ENCODE measurements at places on chromosomes 16 and 17. TPM values are rescaled to one million over a fixed set of nuclear protein-coding genes. Genes with fewer than 3 reads are reported as not detected.

Gene CES1
- total RNA-seq: 1.8 TPM

- peaks cover 6% of the 10 kb centered on the region for H3K4me1 ChIP-seq
- no peak for DNase-seq
- H3K4me3 ChIP-seq: no peak overlapping the region
- peaks cover 7% of the 10 kb centered on the region for H3K27me3 ChIP-seq
These were observed 20.1 kb downstream of the UNC119 start for GRCh38 chr17:28532050-28532960.

GRCh38 chr16:53266156-53266555, 168.1 kb upstream of the RBL2 start:
- no peak overlapping the region for H3K27ac ChIP-seq
- no peak for DNase-seq
- no peaks in the 10 kb centered on the region for H3K36me3 ChIP-seq
- no peaks in the 10 kb centered on the region for H3K27me3 ChIP-seq

Gene DPEP3
- not detected for total RNA-seq

Gene ABCA6
- total RNA-seq: 0.44 TPM

DNA sequence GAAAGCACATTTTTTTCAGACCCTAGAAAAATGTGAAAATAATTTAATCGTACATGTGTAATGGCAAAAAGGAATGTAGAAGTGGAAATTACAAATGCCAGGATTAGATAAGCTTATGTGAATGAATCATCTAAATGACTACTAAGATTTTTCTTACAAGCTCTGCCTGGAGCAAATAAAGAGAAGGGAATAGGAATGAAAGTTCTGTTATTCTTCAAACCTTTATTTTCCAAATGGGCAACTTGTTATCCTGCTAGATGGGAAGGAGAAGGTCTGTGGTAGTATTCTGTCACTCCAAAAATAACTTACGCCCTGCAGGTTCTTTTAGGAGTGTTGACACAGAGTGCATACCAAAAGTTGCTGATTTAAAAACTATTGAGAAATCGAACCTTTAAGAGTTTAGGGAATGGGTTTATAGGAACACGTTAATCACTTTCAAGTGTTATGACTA, 9.7 kb downstream of the CTCF start:
- no peak overlapping the region for H3K27ac ChIP-seq
- no peak overlapping the region for H3K4me3 ChIP-seq
- peaks cover 3% of the 10 kb centered on the region for H3K36me3 ChIP-seq
- H3K4me1 ChIP-seq: no peaks in the 10 kb centered on the region
- no peak for DNase-seq
- no peaks in the 10 kb centered on the region for H3K27me3 ChIP-seq

DNA sequence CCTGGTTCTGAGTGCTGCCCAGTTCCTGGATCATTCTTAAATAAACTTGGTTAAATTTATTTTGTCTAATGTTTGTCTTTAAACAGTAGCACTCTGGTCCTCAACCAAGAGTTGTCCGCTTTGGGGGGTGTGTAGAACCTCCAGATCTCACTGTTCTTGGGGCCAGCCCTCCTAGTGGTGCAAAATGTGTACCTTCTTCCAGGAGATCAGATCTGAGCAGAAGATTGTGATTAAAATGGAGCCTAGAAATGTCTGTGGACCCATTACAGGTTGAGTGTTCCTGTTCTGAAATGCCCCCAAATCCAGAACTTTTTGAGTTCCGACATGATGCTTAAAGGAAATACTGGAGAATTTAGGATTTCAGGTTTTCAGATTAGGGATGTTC, 46.0 kb upstream of the CLEC18A start:
- DNase-seq: no peak
- H3K36me3 ChIP-seq: no peaks in the 10 kb centered on the region
- H3K27me3 ChIP-seq: no peaks in the 10 kb centered on the region
- no peak overlapping the region for H3K27ac ChIP-seq
- H3K4me1 ChIP-seq: no peaks in the 10 kb centered on the region
- no peak overlapping the region for H3K4me3 ChIP-seq

DNA sequence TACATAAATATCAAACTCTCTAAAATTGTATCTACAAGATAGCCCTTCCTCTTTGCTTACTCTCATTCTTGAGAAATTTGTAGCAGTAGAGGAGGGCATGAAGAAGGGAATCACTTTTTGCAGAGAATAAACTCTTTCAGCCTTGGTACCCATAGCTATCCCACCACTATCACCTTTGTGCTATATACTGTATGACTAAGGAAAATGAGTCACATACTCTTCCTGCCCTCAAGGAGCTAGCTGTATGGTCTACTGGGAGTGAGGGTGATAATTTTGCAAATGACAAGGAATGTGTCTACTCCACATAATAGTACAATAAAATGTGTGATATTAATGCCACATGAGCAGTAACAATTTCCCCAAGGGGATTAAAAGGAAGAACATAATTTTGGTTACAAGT, 184.6 kb upstream of the WSB1 start:
- H3K27ac ChIP-seq: no peak overlapping the region
- no peak for DNase-seq
- no peaks in the 10 kb centered on the region for H3K36me3 ChIP-seq
- H3K27me3 ChIP-seq: no peaks in the 10 kb centered on the region
- H3K4me3 ChIP-seq: no peak overlapping the region

GRCh38 chr16:74874123-74874522, 99.5 kb upstream of the FA2H start:
- no peak for DNase-seq
- H3K27me3 ChIP-seq: no peaks in the 10 kb centered on the region
- H3K27ac ChIP-seq: no peak overlapping the region
- H3K4me3 ChIP-seq: no peak overlapping the region

DNA sequence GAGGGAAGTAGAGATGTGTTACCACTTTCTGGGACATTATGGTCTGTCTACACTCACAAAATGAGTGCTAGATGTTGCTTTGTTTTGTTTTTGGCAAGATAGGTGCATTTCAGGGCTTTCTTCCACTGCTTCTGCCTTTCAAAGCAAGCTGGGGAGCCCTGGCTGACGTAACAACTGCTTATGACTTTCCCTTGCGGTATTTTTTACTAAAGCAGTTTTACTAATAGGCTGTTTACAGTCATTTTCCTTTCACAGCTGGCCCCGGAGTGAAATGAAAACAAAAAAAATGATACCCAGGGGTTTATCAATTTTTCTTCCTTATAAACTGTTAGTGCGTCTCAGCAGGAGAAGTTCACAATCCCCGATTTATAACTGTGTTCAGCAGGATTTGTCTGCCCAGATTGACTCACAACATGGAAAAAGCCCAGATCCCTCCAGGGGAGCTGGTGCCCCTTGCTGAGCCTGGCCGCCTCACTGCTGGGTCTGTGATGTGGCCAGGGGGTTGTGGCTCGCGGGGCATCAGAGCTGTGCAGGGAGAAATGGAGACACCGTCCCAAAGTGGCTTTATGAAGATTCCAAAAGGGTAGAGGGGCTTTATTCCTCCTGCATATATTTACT, 184.4 kb upstream of the HS3ST3A1 start:
- H3K36me3 ChIP-seq: no peaks in the 10 kb centered on the region
- H3K4me3 ChIP-seq: no peak overlapping the region
- H3K4me1 ChIP-seq: no peaks in the 10 kb centered on the region
- H3K27me3 ChIP-seq: no peaks in the 10 kb centered on the region
- DNase-seq: no peak

Gene KREMEN2
- total RNA-seq: 14.1 TPM

DNA sequence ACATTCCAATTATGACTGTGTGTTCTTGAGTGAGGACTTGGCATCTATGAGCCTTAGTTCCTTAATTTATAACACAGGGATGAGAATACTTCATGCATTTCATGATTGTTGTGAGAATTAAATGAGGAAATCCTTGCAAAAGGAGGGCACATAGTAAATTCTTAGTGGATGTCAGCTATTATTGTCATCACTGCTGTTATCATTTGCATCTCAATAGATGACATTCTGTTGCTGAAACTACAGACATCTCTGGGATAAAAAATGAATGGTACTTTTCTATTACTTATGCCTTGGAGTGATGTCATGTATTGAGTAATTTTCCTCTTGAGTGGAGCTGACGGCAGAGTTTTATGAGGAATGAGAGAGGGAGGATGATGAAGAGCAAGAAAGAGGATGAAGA, 184.4 kb upstream of the CDH11 start:
- no peaks in the 10 kb centered on the region for H3K4me1 ChIP-seq
- H3K27me3 ChIP-seq: no peaks in the 10 kb centered on the region
- no peak for DNase-seq

GRCh38 chr16:19583665-19584300, 28.3 kb downstream of the VPS35L start:
- H3K27me3 ChIP-seq: no peaks in the 10 kb centered on the region
- no peaks in the 10 kb centered on the region for H3K4me1 ChIP-seq
- H3K27ac ChIP-seq: no peak overlapping the region
- peak; percentile 35 for DNase-seq
- H3K4me3 ChIP-seq: no peak overlapping the region
- H3K36me3 ChIP-seq: no peaks in the 10 kb centered on the region

Gene DNAH2
- 2.0 TPM for total RNA-seq

Gene LHX1
- total RNA-seq: 0.44 TPM

- H3K27me3 ChIP-seq: no peaks in the 10 kb centered on the region
- peak overlapping the region; percentile 42 for H3K27ac ChIP-seq
- H3K36me3 ChIP-seq: peaks cover 86% of the 10 kb centered on the region
- DNase-seq: peak; percentile 65
- peaks cover 16% of the 10 kb centered on the region for H3K4me1 ChIP-seq
- H3K4me3 ChIP-seq: no peak overlapping the region
These were observed 15.6 kb upstream of the PDK2 start for GRCh38 chr17:50079334-50080095.

Gene SYCE1L
- total RNA-seq: 25.7 TPM

Gene MPDU1
- 50.9 TPM for total RNA-seq

GRCh38 chr16:76565542-76565941, 288.3 kb downstream of the CNTNAP4 start:
- H3K4me1 ChIP-seq: no peaks in the 10 kb centered on the region
- H3K4me3 ChIP-seq: no peak overlapping the region
- H3K36me3 ChIP-seq: no peaks in the 10 kb centered on the region
- DNase-seq: no peak
- H3K27ac ChIP-seq: no peak overlapping the region

- H3K4me3 ChIP-seq: no peak overlapping the region
- no peaks in the 10 kb centered on the region for H3K36me3 ChIP-seq
- no peak for DNase-seq
- no peak overlapping the region for H3K27ac ChIP-seq
These were observed 210.4 kb upstream of the IRX5 start for GRCh38 chr16:54720259-54720658.

DNA sequence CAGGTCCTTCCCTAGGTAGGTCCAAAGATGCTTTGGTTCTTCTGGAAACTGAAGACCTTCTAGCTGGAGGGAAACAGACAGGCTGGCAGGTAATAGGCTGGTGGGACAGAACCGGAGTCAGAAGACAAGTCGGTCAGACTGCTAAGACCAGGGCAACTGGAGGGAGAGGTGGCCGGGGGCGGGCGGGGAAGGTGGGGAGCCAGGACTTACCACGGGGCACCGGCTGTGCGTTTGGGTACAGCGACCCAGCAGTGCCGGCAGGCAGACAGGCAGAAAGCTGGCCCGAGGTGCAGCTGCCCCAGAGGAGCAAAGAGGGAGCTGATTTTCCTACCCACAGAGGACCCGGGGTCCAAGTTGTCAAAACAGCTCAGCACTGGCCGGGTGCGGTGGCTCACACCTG, 575 bp downstream of the SLC52A1 start:
- H3K36me3 ChIP-seq: no peaks in the 10 kb centered on the region
- peaks cover 11% of the 10 kb centered on the region for H3K4me1 ChIP-seq
- no peak for DNase-seq
- H3K27ac ChIP-seq: no peak overlapping the region

Gene MYCBPAP
- total RNA-seq: not detected

GRCh38 chr16:87306516-87306915, 10.7 kb downstream of the C16orf95 start:
- no peak for DNase-seq
- H3K27ac ChIP-seq: no peak overlapping the region
- no peaks in the 10 kb centered on the region for H3K36me3 ChIP-seq
- no peak overlapping the region for H3K4me3 ChIP-seq
- no peaks in the 10 kb centered on the region for H3K4me1 ChIP-seq

Gene PARD6A
- total RNA-seq: 5.6 TPM

- H3K4me1 ChIP-seq: no peaks in the 10 kb centered on the region
- DNase-seq: no peak
- no peak overlapping the region for H3K27ac ChIP-seq
- no peaks in the 10 kb centered on the region for H3K36me3 ChIP-seq
- no peak overlapping the region for H3K4me3 ChIP-seq
These were observed 45.0 kb downstream of the KANSL1 start for GRCh38 chr17:46148247-46148646.

GRCh38 chr16:22296225-22297113, 740 bp upstream of the POLR3E start:
- no peaks in the 10 kb centered on the region for H3K27me3 ChIP-seq
- H3K27ac ChIP-seq: peak overlapping the region; percentile 23
- H3K4me3 ChIP-seq: peak overlapping the region; percentile 59
- no peak for DNase-seq

Gene YPEL2
- total RNA-seq: 4.7 TPM

DNA sequence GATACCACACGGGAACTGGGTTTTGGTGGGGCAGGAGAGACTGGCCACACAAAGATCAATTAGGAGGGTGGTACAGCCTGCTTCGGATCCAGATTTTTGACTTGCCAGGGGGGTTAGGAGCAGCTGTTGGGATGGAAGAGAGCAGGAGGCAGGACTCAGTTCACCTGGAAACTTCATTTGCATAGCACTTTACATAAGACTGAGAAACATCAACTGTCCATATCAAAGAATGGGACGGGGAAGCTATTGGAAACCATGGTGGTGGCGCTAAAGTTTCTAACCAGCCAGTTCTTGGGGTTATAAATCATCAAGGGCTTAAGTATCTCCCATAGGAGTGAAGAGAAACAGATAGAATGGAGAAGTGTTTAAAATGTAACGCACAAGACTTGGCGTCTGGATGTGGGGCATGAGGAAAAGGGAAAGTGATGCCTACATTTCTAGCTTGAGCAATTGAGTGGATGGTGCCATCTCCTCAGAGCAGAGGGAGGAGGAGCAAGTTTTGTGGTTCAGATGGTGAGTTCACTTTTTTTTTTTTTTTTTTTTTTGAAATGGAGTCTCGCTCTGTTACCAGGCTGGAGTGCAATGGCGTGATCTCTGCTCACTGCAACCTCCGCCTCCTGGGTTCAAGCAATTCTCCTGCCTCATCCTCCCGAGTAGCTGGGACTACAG, 6.4 kb upstream of the SRCAP start:
- no peak overlapping the region for H3K27ac ChIP-seq
- peaks cover 12% of the 10 kb centered on the region for H3K4me1 ChIP-seq
- no peak for DNase-seq
- no peaks in the 10 kb centered on the region for H3K36me3 ChIP-seq

Gene NFE2L1
- 135 TPM for total RNA-seq

Measured in HCT116 (cell line).